Activated T-helper 17 cell treated with anti-CD3 and anti-CD28 coated beads, Interleukin-2, amount 50 U/mL, for 72 hours (primary cell): ENCODE measurements at places on chromosomes 12 and 14. TPM values are rescaled to one million over a fixed set of nuclear protein-coding genes. Genes with fewer than 3 reads are reported as not detected.

The SLC25A21 gene
- total RNA-seq, result not detected

The ACOT6 gene
- not detected for total RNA-seq

The TGM1 gene
- total RNA-seq, result 18.2 TPM

The KLRG1 gene
- 3.0 TPM for total RNA-seq

The MANSC1 gene
- total RNA-seq, result 0.74 TPM

The IFT81 gene
- 2.4 TPM for total RNA-seq

The MMP19 gene
- not detected for total RNA-seq

The GDF11 gene
- total RNA-seq, result 14.1 TPM

The RASSF9 gene
- not detected for total RNA-seq

The EIF2S3B gene
- total RNA-seq, result 0.26 TPM

The NTN4 gene
- total RNA-seq, result 0.06 TPM

The BICDL1 gene
- 36.9 TPM for total RNA-seq

The CHGA gene
- not detected for total RNA-seq

The GALNT9 gene
- not detected for total RNA-seq

The CLEC1B gene
- total RNA-seq, result not detected

The KCNK13 gene
- total RNA-seq, result 0.30 TPM

The PRH2 gene
- total RNA-seq, result not detected

The C1R gene
- 3.2 TPM for total RNA-seq

The ZFP36L1 gene
- total RNA-seq, result 146 TPM

The ERO1A gene
- 329 TPM for total RNA-seq

The RIMBP2 gene
- not detected for total RNA-seq

The FAM222A gene
- total RNA-seq, result 0.63 TPM
